ENCODE measurements at places on chromosomes 16 and 17.

- no peak for DNase-seq
Measured at GRCh38 chr16:11240636-11241473, 15.1 kb downstream of the SOCS1 start.

- no peak for DNase-seq
Measured at GRCh38 chr16:3819175-3819527, 61.4 kb downstream of the CREBBP start.

DNA sequence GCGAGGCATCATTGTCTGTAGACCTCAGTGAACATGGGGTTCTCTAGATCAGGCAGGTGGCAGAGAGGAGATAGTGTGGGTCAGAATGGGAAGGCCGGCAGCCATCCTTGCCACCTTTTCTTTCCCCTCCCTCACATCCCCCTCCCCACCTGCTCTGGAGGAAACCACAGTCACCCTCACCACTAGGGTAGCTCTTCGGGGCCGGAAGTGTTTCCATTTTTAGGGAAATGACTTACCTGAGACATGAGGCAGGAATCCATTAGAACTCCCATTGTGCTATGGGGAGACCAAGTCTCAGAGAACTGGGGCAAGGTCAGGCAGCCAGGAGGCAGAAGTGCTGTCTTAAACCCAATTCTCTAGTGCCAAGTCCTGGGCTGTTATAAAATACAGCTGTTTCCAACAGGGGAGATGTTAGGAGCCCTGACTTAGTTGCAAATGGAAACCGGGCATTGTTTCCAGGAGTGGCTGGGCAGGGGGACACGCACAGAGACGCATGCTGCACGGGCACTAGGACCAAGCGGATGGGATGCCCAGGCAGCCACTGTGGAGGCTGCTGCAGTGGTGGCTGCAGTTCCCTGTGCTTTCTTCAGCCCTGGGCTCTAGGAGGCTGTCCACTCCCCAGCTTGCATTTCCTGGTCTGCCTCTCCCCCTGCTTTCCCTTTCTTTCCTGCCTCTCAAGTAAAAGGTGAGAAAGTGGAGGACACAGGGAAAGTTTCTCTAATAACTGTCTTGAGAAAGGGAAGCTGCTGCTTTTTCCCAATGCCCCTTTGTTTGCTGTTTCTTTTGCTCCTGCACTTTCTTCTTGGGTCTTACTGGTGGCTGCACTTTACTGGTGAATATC is 2.8 kb downstream of the HAS3 start:
- DNase-seq, result peak; percentile 46

DNA sequence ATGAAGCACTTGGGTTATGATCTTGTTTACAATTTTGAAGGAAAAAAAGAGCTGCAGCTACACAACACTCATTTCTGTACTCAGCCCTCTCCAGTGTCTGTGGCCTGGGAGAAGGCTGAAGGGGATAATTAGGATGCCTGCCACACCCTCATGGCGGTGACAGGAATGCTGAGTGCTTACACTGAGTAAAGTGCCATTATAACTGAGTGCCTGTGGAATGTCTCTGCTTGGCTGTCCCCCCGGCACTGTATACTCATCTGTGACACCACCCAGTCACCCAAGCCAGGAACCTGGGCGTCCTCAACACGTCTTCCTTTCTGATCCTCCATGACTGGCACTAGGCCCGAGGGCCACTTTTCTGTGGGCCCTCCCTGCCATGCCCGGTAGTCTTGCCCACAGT is 3.5 kb upstream of the MRPL38 start:
- no peak for DNase-seq

GRCh38 chr16:29683543-29684090 is 4.6 kb downstream of the QPRT start:
- no peak for DNase-seq

GRCh38 chr17:69134112-69134511 is 7.6 kb downstream of the ABCA6 start:
- no peak for DNase-seq

GRCh38 chr17:66480802-66481201 is 178.4 kb downstream of the PRKCA start:
- no peak for DNase-seq

- DNase-seq, result no peak
Measured at GRCh38 chr17:32771396-32771795, 105.5 kb downstream of the MYO1D start.

- no peak for DNase-seq
Measured at GRCh38 chr17:68249354-68249765, 1.5 kb downstream of the AMZ2 start.

DNA sequence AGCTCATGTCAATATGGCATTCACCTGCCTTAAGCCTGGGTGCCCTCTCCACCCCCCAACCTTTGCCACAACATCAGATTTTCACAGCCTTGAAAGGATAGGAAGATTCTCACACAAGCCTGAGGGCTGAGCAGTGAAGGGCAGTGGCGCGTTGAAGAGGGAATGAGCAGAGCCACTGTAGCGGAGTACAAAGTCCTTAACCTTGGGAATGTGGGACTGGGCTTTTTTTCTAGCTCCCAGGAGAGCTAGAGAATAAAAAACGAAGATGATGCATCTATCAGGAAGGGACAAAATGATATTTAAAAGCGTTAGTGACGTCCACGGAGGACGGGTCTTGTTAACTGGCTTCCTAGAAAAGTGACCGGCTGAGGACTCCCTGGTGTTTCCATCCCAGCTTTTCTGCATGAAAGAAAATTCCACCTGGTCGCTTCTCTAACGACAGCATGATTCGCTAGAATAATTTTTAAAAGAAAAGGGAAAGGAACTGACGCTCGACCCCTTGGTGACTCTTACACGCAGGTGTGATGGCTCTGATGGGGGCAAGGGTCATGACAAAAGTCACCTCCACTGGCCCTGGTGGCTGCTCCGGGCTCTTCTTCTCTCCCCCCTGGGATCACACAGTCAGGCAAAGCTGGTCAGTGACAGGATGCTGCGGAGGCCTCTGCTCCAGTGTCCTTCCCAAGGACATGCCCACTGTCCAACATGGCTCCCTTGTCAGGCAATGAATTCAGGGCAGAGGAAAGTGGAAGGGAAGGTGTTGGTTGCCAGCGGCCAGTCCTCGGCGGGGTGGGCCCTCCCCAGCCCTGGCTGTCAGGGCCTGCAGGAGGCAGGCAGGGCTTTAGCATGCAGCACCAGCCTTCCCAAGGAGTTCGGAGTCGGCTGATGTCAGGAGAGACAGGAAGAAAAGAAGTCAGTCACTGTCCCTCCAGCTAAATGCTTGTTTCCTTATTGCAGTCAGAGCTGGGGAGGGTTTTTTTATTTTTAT is 58.4 kb upstream of the IRX3 start:
- no peak for DNase-seq

- no peak for DNase-seq
Measured at GRCh38 chr16:86667035-86667434, 88.7 kb downstream of the FOXL1 start.

GRCh38 chr16:11236461-11237254 is 19.3 kb downstream of the SOCS1 start:
- DNase-seq, result no peak

GRCh38 chr17:80835816-80836657 is 155.6 kb upstream of the CHMP6 start:
- no peak for DNase-seq

GRCh38 chr17:28760601-28761562 is 17.1 kb downstream of the TRAF4 start:
- no peak for DNase-seq

DNA sequence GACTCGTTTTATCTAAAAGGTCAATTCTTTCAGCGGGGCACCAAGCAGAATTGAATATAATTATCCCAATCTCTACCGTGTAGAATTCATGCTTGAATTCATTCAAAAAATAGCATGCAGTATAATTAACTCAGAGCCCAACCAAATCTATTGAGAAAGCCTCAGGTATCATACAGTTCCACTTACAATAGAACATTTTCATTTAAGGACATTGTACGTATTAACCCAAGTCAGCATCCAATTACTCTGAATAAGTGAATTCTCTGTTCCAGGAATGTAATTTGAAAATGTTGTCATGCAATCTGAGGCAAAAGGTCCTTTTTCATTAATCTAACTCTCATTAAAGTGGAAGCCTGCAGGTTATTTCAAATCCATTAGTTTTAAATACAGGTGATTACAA is 78.5 kb downstream of the SALL1 start:
- DNase-seq, result no peak

DNA sequence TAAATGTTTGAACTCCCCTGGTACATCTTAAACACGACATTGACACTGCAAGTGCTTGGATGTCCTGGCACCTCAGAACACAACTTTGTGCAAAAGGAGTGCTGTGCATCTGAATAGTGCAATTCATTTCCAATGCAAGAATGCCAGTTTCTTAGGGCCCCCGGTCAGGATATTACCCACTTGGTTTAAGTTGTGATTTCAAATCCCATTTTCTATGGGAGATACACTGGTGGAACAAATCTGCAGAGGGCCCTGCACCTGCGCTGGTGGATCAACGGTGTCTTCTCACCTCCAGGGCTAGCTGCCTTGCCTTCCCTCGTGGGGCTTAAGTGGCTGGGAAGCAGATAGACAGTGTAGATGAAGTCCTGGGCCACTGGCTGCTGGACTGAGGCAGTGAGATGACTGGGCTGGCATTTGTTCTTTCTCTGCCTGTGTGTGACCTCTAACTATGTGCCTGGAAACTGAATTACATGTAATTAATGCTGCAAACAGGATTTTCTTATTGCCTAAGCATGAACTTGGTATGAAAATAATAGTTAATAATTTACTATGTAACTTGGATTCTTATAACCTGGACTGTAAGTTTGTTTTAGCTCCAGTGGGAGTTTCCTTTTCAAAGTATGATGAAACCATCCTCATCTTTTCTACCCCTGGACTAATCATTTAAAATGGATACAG is 20.9 kb downstream of the HAPSTR1 start:
- DNase-seq, result no peak

- DNase-seq, result no peak
Measured at GRCh38 chr16:79409978-79410377, 190.6 kb downstream of the MAF start.

DNA sequence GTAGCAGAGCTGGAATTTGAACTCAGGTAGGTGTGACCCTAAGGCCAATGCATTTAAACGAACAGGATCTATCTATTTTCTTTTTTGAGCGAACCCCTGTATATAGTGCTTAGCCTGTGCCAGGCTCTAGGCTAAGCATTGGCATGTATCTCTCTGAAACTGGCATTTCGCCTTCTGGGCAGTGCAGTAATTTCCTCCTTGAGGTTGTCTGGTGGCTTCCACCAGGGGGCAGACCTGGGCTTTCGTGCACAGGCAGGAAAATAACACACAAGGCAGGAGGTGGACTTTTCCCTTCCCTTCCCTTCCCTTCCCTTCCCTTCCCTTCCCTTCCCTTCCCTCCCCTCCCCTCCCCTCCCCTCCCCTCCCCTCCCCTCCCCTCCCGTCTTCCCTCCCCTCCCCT is 34.4 kb upstream of the PRKCB start:
- peak; percentile 58 for DNase-seq

- DNase-seq, result no peak
Measured at GRCh38 chr17:6274310-6274709, 160.6 kb downstream of the AIPL1 start.

DNA sequence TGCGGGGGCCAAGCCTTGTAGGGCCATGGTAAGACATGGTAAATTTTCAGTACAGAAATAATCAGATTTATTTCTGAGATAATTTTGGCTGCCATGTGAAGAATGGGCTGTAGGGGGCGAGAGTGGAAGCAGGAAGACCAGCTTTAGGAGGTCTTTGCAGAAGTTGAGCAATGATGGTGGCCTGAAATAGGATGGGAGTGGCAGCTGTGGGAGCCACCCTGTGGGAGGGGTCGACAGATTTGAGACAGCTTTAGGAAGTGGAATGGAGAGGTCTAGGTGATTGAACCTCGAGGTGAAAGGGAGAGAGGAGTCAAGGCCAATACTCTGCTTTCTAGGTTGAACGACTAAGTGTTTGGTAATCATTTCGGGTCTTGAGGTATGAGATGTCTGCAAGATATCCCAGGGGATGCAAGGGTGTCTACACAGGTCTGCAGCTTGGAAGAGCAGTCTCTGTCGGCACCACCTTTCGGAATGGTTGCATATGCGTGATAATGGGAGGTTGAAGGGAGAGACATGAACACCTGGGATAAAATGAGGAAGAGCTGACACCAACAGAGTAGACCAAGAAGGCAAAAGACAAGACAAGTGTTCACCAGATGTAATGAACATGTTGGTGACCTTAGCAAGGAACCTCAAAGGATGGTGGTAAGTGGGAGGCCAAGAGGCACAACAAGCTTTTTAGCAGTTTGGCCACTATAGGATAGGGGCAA is 4.2 kb upstream of the ATXN7L3 start:
- no peak for DNase-seq

DNA sequence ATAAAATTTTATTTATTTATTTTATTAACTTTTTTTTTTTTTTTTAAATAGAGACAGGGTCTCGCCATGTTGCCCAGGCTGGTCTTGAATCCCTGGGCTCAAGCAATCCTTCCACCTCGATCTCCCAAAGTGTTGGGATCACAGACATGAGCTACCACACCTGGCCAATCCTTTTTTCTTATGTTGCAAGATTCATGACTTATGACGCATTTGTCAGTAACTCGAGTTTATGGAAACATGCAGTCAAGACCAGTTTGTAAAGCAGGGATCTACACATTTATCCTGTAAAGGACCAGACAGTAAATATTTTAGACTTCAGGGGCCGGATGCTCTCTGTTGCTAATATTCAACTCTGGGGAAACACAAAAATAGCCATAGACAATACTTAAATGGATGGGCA is 9.4 kb upstream of the MAP2K6 start:
- DNase-seq, result no peak

- DNase-seq, result no peak
Measured at GRCh38 chr16:16036359-16036792, 87.0 kb downstream of the ABCC1 start.

DNA sequence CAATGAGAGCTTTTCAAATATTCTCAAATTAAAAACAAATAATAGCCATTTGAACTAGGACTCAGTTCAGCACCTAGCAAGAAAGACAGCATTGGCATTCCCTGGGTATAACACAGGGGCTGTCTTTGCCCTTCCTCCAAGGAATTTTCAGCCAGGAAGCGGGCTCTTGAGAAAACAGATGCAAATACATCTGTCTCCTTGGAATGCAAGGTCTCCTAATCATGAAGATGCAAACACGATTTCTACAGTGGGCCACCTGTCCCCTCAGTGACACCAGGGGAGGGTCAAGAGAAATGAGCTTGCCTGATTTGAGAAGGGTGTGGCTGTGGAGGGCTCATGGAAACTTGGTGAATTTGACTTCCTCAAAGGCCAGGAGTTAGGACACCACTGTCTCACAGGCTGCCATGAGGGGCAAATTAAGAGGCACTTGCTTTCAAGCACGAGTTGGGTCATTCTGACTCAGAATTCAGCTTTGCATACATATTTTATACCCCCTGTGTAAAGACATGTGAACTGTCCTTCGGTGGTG is 24.5 kb upstream of the SUPT4H1 start:
- DNase-seq, result no peak

DNA sequence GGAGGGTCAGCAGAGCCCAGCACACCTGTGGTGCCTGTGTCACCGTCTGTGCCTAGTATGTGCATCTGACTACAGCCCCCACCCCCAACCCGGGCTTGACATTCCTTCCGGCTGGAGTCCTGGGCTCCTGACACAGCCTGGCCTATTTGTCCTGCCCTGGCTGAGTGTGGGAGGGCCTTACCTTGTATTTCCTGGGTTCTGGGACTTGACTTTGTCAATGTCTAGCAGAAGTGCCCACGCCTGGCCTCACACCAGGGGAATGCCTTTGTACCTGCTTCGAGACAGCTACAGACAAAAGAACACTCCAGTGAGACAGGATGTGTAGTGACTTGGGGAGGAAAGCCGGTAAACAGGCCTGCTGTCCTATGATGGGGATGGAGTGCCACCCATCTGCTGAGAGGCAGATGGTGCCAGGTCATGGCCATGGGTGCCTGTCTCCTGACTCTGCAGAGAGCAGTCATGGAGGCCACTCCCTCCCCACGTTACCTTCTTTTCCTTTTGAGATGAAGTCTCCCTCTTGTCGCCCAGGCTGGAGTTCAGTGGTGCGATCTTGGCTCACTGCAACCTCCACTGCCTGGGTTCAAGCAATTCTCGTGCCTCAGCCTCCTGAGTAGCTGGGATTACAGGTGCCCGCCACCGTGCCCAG is 42.8 kb downstream of the TNFRSF13B start:
- no peak for DNase-seq

Measured in H54 (cell line).